Stimulated activated CD4-positive, alpha-beta T cell treated with anti-CD3 and anti-CD28 coated beads, Interleukin-12 subunit alpha, Interleukin-12 subunit beta, amount 100 ng/mL, for 24 hours (primary cell): ENCODE measurements at places on chromosomes 6 and 20.

DNA sequence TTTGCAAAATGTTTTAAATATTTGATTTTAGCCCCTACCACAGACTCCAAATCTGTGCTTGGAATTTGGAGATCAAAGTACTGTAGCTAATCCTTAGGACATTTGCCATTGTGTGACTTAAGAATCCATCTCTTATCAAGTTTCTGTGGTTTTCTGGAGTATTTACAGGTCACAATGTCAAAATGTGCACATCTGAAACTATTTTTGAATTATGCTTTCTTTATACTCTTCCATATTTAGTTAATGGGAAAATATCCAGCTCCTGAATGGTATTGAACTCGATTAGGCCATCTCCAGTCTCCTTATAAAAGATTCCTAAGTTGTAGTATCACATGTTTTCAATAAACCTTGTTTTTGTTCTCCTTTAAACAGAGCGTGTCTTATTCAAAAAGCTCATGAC is 162.5 kb downstream of the KHDC1L start:
- no peak for DNase-seq

DNA sequence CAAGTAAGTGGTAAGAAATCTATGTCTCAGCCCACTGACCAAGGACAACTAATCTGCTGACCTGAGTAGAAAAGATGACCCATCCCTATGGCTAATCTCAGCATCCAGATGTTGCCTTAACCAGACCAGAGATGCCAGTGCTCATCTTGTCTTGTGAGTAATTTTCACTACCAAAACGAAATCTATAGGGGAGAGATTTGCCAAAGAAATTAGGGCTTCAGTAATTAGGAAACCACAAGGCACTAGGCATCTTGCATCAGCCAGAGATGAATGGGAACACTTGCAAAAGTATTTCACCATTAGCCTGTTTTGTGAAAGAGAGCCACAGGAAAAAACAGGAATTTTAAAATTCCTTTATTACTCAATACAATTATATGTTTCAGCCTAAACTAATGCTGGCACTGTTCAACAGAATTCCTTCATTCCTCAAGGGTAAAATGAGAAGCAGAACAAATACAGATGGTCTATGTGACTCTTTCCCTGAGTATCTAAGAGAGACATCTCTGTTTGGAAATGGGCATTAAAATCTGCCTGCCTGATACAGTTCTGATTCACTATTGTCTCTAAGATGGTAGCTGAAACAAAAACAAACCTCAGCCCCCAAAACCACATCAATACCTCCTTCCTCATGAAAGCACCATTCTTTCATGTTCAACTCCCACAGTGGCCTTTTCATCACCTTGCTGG is 87.8 kb downstream of the GMDS start:
- DNase-seq, result no peak

DNA sequence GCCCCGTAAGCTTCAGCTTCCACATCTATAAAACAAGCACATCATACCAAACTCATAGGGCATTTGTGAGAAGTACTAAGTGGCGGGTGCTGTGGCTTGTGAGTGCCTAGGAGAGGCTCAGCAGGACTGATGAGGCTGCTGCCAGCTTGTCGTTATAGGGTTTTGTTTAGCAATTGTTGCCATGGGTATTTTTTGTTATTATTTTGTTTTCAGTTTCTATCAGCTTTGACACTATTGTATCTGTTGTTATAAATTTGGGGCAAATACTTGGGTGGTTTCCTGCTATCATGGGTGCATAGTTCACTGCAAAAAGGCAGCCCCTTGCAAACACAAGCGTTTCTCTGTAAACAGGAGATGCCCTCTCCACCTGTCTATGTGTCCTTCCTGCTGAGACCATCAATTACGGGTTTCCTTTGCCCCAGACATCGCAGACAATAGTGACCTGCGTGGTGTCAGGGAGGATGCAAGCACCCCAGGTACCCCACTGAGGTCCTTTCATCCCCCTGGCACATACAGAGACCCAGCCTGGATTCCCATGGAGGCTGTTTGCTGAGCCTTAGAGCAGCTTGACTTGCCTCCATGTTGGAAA is 3.1 kb upstream of the CCDC167 start:
- DNase-seq, result no peak

DNA sequence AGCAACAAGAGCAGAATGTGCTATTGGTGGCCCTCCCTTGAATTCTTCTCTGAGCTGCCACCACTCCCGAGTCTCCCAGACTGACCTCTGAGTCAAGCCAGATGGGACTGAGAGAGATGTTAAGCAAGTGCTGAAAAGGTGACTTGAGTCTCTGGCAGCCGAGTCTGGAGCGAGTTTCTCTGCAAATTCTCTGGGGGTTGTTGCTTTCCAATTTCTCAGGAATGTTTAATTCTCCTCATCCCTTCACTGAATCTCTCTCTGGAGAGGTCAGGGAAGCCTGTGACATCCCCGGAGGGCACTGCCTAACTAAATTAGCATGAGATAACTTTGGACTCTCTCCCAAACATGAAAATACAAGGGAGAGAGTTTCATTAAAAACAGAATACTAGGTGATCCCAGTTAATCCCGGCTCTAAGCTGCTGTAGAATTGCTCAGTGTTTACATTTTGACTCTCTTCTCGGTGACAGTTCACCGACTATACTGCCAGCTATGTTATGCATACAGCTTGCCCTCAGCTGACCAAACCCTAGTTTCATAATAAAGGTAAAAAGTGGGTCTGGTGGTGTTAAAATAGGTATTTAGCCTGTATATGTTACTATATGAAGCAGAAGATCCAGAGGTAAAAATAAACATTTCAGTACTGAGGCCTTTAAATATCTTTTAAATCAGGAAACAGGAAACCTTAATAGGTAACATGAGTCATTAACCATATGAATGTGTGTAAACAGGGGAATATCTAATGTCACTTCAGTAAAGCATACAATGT is 157.9 kb downstream of the FOXC1 start:
- no peak for DNase-seq

- no peak for DNase-seq
Measured at GRCh38 chr6:134590449-134590848, 272.5 kb upstream of the SGK1 start.

DNA sequence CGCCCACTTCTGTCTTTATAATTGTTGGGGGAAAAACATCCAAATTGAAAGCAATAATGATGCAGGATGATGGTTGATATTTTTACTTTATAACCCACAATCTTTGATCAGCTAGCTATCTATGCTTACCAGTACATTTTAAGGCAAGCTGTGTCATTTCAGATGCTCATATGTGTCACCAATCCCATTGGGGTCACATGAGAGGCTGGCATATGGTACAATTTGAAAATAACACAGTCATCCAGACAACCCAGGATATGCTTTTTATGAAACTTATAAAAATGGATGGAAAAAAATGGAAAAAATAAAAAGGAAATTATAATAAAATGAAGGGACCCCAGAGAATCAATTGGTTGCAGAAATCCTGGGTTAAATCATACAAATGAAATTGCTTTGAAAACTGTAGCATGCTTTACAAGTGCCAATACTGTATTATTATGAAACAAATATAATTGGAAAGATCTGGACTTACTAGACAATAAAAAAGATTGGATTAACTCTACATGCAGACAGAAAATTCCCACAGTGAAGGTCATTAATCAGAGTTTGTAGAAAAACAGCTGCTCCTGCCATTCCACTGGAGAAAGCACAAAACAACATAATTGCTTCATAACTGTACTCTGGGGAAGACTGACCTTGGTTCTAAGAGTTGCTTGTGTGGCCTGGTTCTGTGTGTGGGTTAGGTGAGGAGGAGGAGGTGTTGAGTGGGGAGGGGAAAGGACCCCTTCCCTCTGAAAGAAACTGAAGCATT is 13.3 kb upstream of the PRIM2 start:
- DNase-seq, result no peak

- DNase-seq, result no peak
Measured at GRCh38 chr6:47788498-47788884, 6.7 kb downstream of the OPN5 start.

DNA sequence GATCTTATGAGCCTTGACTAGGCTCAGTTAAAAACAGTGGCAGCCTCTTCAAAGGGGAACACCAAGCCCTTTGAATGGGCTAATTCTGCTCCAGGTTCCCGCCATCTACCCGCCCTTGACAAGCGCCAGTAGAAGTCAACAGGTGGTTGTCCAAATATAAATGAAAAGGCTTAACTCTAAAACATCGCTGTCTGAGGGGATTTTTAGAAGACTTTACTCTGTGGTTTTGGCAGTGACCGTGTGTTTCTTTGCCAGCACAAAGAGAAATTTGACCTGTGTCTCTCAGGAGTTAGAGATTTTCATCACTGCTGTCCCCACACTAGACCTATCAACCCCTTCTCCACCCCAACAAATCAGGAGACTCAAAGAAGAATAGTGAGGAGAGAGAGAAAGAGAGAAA is 19.8 kb upstream of the SIM1 start:
- no peak for DNase-seq

DNA sequence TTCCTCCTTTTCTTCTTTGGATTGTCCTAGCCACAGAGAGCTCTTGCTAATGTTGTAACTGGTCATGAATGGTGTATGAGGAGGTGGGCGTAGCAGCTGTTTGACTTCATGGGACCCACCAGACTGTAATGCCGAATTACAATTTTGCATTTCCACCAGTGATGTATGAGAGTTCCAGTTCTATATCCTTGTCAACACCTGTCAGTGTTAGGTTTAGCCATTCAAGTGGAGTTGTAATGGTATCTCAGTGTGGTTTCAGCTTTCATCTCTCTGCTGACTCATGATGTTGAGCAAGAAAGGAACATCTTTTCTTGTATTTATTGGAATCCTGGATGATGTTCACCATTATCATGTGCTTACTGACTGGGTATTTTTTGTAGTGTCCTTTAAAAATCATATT is 5.1 kb downstream of the IGF2R start:
- no peak for DNase-seq

GRCh38 chr6:152609125-152609670 is 28.0 kb downstream of the SYNE1 start:
- no peak for DNase-seq

DNA sequence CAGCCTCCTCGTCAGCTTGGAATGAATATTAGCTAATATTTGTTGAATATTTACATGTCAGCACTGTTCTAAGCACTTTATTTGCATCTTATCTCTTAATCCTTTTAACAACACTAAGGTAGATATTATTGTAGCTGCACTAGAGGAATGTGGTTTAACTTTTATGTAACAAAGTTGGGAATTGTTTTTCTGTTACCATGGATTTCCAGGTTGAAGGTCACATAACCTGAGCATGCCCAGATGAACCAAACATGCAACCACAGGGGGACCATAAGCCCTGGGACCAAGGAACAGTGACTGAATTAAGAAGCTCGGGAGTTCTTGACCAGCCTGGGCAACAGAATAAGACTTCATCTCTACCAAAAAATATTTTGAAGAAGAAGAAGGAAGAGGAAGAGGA is 29.1 kb upstream of the YWHAB start:
- no peak for DNase-seq

DNA sequence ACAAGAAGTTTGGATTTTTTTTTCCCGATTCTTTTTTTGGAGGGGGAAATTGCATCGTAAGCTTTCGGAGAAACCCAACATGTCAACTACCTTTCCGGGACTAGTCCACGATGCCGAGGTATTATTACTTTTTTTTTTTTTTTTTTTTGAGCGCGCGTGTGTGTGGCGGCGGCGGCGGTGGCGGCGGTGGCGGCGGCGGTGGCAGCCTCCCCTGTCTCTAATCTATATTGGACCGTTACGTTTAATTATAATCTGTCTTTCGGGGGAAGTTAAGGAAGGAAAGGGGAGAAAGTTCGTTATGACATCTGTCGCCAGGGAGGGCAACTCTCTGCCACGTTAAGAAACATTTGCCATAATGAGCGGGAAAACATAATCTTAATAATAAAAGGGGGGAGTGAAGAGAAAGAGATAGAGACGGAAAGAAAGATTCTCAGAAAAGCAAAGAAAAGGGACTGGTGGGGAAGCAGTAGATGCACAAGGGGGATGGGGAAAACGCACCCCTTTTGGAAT is 706 bp downstream of the TFAP2D start:
- DNase-seq, result no peak

DNA sequence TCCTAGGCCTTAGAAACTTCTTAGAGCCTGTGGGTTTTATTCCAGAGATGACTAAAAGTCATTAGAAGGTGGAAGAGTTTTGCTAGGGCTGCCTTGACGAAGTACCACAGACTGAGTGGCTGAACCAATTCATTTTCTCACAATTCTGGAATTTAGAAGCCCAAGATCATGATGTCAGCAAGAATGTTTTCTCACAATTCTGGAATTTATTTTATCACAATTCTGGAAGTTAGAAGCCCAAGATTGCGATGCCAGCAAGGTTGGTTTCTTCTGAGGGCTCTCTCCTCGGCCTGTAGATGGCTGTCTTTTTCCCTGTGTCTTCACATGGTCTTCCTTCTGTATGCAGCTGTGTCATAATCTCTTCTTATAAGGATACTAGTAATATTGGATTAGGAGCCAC is 672.9 kb upstream of the MARCKS start:
- no peak for DNase-seq

GRCh38 chr20:21019814-21020658 is 86.1 kb downstream of the LINC00237 start:
- DNase-seq, result no peak

- no peak for DNase-seq
Measured at GRCh38 chr6:15250187-15251168, 4.6 kb downstream of the JARID2 start.

- no peak for DNase-seq
Measured at GRCh38 chr20:4509825-4510522, 211.7 kb upstream of the PRND start.

GRCh38 chr20:905396-905961 is 10.7 kb downstream of the ANGPT4 start:
- no peak for DNase-seq

- DNase-seq, result no peak
Measured at GRCh38 chr6:85321906-85322305, 128.0 kb upstream of the NT5E start.

GRCh38 chr6:108598305-108598863 is 37.7 kb downstream of the FOXO3 start:
- DNase-seq, result no peak

- no peak for DNase-seq
Measured at GRCh38 chr6:155996151-155996550, 540.5 kb upstream of the NOX3 start.

GRCh38 chr6:161067749-161068148 is 76.2 kb downstream of the MAP3K4 start:
- DNase-seq, result no peak

- no peak for DNase-seq
Measured at GRCh38 chr6:25137480-25137879, 141.7 kb upstream of the CARMIL1 start.

DNA sequence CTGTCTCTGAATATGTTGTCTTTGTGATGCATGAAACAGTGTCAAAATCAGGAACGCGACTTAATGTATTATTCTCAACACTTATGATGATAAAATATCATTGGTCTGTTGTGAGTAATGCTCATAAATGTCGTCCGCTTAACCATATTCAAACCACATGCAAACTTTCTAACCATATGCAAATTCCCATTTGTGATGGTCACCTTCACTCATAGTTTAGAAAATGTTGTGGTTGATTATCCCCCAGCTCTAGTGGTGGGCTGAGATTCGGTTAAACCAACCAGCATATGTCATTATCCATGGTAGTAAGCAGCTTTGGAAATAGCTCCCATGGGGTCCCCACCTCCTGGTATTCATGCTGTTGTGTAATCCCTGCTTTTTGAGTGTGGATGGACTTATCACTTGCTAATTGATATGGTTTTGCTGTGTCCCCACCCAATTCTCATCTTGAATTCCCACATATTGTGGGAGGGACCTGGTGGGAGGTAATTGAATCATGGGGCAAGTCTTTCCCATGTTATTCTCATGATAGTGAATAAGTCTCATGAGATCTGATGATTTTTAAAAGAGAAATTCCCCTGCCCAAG is 360.0 kb upstream of the TSHZ2 start:
- DNase-seq, result no peak

GRCh38 chr6:167211295-167211648 is 53.5 kb upstream of the GPR31 start:
- no peak for DNase-seq

GRCh38 chr6:40194447-40195170 is 260.3 kb upstream of the MOCS1 start:
- no peak for DNase-seq
